ENCODE measurements at places on chromosomes 11 and 22.
A peak's percentile ranks its signal among the peaks of the same experiment; 100 is the strongest.

GRCh38 chr11:117711331-117711730 is 85.7 kb downstream of the DSCAML1 start:
- DNase-seq, result no peak

- DNase-seq, result peak; percentile 40
Observed at GRCh38 chr11:18522388-18522787, 4.4 kb downstream of the TSG101 start.

GRCh38 chr11:125261588-125261987 is 97.0 kb downstream of the PKNOX2 start:
- DNase-seq, result no peak

- DNase-seq, result peak; percentile 53
Observed at GRCh38 chr11:36131721-36132397, 157.4 kb downstream of the COMMD9 start.

GRCh38 chr11:111183706-111184105 is 61.8 kb upstream of the POU2AF2 start:
- DNase-seq, result no peak

- no peak for DNase-seq
Observed at GRCh38 chr11:17382046-17382728, 6.3 kb downstream of the KCNJ11 start.

DNA sequence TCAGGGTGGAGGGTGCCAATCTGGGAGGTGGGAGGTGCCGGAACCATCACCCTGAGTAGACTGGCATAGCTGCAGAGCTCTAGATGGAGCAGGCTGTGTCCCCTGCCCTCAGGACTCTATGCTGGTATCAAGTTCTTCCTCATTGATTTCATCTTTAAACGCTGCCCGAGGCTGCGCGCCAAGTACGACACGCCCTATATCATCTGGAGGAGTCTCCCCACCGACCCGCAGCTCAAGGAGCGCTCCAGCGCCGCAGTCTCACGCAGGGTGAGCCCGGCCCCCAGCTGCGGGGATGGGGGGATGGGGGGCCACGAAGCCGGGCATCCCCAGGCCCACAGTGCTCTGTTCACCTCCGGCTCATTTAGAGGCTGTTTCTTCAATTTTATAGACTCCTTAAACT is 52.5 kb downstream of the GRAMD4 start:
- no peak for DNase-seq

DNA sequence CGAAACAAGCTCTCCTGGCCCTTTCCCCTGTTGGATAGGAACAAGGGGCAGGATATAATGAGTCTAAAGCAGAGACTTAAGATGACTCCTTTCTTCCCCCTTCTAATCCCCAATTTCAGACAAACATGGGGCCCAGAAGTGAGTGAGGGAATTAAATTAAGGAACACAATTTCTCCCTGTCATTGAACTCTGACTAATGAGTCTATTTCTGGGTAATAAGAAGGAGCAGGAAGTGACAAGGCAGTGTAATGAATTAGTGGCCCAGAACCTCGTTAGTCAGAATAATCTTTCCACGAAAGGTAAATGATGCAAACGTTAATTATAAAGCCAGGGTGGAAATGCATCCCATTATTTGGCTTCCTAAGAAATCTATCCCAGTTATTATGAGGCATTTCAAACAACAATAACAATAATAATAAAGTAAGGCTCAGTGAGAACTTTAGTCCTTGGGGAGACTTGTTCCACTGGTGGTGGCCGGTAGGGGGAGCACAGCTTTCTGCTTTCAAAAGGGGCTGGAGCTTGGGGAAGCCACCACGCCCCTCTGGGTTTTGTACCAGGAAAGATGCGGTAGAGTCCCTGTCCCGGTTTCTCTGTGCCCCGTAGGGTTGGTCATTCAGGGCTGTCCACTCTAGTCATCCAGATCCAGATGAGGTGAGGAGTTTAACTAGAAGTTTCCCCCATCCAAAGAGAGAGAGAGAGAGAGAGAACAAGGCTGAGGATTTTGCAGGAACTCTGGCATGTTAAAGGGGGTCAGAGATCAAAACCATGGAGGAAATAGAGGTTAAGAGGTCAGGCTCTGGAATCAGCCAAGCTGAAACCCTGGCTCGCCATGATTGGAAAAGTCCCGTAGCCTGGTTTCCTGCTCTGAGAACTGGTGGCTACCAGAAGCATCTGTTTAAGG is 298.3 kb downstream of the NTM start:
- peak; percentile 56 for DNase-seq

DNA sequence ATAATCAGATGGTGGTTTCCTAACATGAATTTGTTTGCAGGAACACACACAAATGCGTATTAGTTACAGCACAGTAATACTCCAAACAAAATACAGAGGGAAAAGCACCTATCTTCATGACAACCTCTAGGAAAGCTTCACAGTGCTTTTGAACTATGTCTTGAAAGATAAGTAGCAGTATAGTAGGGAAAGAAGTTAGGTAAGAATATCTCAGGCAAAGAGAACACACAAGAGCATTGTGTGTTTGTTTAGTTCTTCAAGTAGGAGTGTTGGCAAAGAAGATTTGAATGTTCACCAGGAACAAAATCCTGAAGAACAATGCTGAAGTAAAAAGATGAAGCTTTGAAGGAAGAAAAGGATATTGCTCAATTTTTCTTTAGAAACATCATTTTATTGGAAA is 54.1 kb downstream of the ANO5 start:
- DNase-seq, result no peak

- no peak for DNase-seq
Observed at GRCh38 chr11:96481204-96481603, 91.4 kb downstream of the JRKL start.

GRCh38 chr11:129593098-129593497 is 217.4 kb downstream of the BARX2 start:
- no peak for DNase-seq

- no peak for DNase-seq
Observed at GRCh38 chr11:48011798-48012391, 31.5 kb downstream of the PTPRJ start.

GRCh38 chr11:7480113-7480512 is 5.2 kb upstream of the OLFML1 start:
- no peak for DNase-seq

GRCh38 chr11:112523477-112523876 is 262.8 kb upstream of the PLET1 start:
- DNase-seq, result no peak
